NCI-H2081 (cell line): ENCODE measurements at places on chromosomes 12 and 14.

DNA sequence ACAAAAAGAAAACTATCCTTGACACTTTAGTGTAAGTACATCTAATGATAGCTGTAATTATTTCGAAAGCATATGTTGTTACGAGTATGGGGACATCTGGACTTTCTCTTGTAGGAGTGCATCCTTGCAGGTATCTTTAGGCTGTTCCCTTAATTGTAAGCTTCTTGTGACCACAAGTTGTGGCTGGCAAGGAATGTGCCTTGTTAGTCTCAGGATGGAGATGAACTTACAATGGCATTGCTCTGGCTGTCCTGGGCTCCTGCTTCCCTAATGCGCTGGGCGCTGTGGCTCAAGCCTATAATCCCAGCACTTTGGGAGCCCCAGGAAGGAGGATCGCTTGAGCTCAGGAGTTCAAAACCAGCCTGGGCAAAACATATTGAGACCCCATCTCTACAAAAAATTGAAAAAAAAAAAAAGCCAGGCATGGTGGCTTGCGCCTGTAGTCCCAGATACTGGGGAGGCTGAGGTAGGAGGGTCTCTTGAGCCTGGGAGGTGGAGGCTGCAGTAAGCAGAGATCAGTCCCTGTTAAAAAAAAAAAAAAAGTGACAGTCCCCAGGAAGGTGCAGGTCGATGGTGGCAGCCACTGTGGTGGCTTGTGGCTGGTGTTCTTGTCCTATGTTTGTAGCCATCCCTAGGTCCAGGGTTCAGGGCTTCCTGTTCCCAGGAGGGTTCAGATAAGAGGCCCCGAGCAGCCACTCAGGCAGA lies 23.7 kb upstream of the PPP1R13B start:
- DNase-seq: no peak

GRCh38 chr12:92341065-92341668 lies 195.5 kb upstream of the BTG1 start:
- no peak for DNase-seq

DNA sequence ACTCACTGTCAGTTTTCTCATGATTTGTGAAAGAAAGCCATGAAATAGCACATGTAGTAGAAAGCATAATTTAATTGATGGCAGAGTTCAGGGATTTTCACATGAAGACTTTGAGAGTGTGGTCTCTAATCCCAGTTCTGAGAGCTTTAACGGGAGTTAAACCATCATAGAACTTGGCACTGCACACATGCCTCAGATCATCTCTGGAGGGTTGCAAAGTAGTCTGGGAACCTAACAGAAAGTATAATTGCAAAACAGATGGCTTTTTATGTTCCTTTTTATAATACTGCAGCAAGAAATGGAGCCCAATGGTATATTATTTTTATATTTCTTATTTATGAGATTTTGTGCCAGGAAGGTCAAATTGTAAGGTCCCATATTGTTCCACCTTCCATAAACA lies 77.9 kb downstream of the BHLHE41 start:
- no peak for DNase-seq

- DNase-seq: no peak
These were observed 14.7 kb downstream of the NKX2-1 start for GRCh38 chr14:36505181-36505815.
